Thymus (tissue), 14 donors: ENCODE measurements at places on chromosomes 1 and 21. TPM values are rescaled to one million over a fixed set of nuclear protein-coding genes. Genes with fewer than 3 reads are reported as not detected.
A peak's percentile ranks its signal among the peaks of the same experiment; 100 is the strongest.

GRCh38 chr1:226964068-226964425 lies 24.0 kb downstream of the COQ8A start:
- H3K36me3 ChIP-seq = peaks cover 12% of the 10 kb centered on the region
- no peaks in the 10 kb centered on the region for H3K4me1 ChIP-seq
- no peak overlapping the region for H3K27ac ChIP-seq
- no peaks in the 10 kb centered on the region for H3K27me3 ChIP-seq
- DNase-seq = no peak

- no peak for DNase-seq
- H3K4me3 ChIP-seq = no peak overlapping the region
- no peak overlapping the region for H3K27ac ChIP-seq
- no peaks in the 10 kb centered on the region for H3K4me1 ChIP-seq
- H3K27me3 ChIP-seq = no peaks in the 10 kb centered on the region
Observed at GRCh38 chr1:230788561-230789275, 41.5 kb downstream of the CAPN9 start.

- DNase-seq = no peak
- no peak overlapping the region for H3K4me3 ChIP-seq
- H3K4me1 ChIP-seq = peaks cover 15% of the 10 kb centered on the region
- no peaks in the 10 kb centered on the region for H3K36me3 ChIP-seq
Observed at GRCh38 chr21:43739621-43740435, 20.9 kb downstream of the PDXK start.

DNA sequence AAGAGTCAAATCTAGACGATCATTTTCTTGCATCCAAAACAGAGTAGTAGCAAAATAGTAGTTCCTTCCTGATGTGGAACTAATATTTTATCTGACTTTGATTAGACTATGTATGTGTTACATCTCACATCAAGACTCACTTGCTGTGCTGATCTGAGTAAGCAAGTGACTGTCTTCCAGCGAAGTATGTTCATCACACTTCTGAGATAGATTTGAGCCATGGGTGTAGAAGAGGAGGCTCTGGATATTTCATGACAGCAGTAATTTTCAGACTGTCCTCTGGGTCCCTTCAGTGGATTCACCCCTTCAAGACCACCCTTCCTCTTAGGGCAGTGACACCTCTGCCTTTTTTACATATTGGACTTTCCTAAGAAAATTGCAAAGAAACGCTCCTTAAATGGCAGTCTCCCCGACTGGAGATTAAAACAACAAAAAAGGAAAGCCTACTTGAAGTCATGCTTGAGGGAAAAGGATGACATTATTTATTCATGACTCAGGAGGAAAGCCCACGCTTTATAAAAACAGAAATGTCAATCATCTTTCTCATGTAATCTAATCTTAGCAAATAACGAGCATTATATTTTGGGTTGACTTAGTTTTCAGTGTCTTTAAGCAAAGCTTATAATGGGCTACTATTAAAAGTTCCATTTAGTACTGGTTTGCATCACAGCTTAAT lies 22.8 kb downstream of the ATP1B1 start:
- no peak overlapping the region for H3K4me3 ChIP-seq
- H3K27me3 ChIP-seq = no peaks in the 10 kb centered on the region
- no peak for DNase-seq
- H3K4me1 ChIP-seq = no peaks in the 10 kb centered on the region
- no peak overlapping the region for H3K27ac ChIP-seq
- H3K36me3 ChIP-seq = no peaks in the 10 kb centered on the region

- peak within 1 kb of the TSS; percentile 84 for H3K27ac ChIP-seq
- H3K36me3 ChIP-seq = peaks cover 28% of the 10 kb centered on the region
- peak within 1 kb of the TSS; percentile 81 for H3K4me3 ChIP-seq
- H3K4me1 ChIP-seq = peaks cover 20% of the 10 kb centered on the region
Observed at GRCh38 chr1:37692078-37692833, at the start of gene CDCA8. Gene CDCA8, plus strand, starts transcription at chr1:37692516. Its CDS starts 175 bp downstream, at chr1:37692691.

The KCNE1 gene
- total RNA-seq = 0.19 TPM

GRCh38 chr1:18561967-18562366 lies 68.7 kb upstream of the PAX7 start:
- no peak for DNase-seq
- no peaks in the 10 kb centered on the region for H3K4me1 ChIP-seq
- peaks cover 35% of the 10 kb centered on the region for H3K27me3 ChIP-seq
- no peak overlapping the region for H3K4me3 ChIP-seq
- no peak overlapping the region for H3K27ac ChIP-seq

The KCNC4 gene
- total RNA-seq = 3.0 TPM

- no peaks in the 10 kb centered on the region for H3K4me1 ChIP-seq
- H3K4me3 ChIP-seq = no peak overlapping the region
- no peaks in the 10 kb centered on the region for H3K36me3 ChIP-seq
- H3K27me3 ChIP-seq = no peaks in the 10 kb centered on the region
- H3K27ac ChIP-seq = no peak overlapping the region
- no peak for DNase-seq
Observed at GRCh38 chr1:198400063-198400462, 140.4 kb downstream of the ATP6V1G3 start.

The HPCAL4 gene
- 0.24 TPM for total RNA-seq

The RXRG gene
- 0.47 TPM for total RNA-seq

GRCh38 chr1:240344918-240345317 lies 253.2 kb downstream of the FMN2 start:
- no peak overlapping the region for H3K27ac ChIP-seq
- H3K4me3 ChIP-seq = no peak overlapping the region
- no peaks in the 10 kb centered on the region for H3K27me3 ChIP-seq
- DNase-seq = no peak

- H3K27ac ChIP-seq = no peak overlapping the region
- H3K36me3 ChIP-seq = no peaks in the 10 kb centered on the region
Observed at GRCh38 chr1:44012404-44012803, 18.9 kb downstream of the SLC6A9 start.

The A3GALT2 gene
- not detected for total RNA-seq

The CHAF1B gene
- 6.1 TPM for total RNA-seq

The HHIPL2 gene
- total RNA-seq = 0.33 TPM

The DENND2D gene
- total RNA-seq = 106 TPM

DNA sequence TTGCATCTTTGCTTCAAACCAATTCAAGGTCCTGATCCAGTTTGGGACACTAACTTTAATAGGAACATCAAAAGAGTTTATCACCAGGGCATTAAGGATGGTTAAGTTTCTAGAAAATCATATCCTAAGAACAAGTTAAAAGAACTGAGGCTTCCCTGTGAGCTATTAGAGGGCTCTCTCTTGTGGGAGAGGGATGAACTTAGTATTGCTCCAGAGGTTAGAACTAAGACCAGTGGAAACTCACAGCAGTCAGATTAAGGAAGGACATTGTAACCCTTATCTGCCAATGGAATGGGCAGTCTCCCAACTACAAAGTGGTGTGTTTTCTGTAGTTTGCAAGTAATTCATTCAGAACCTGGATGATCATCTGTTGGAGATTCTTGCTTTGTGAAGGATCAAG lies 36.8 kb downstream of the UBE2U start:
- no peak for DNase-seq
- H3K36me3 ChIP-seq = no peaks in the 10 kb centered on the region
- H3K4me1 ChIP-seq = no peaks in the 10 kb centered on the region
- no peak overlapping the region for H3K4me3 ChIP-seq
- no peaks in the 10 kb centered on the region for H3K27me3 ChIP-seq

GRCh38 chr1:31570228-31570627 lies 6.1 kb upstream of the TINAGL1 start:
- peaks cover 10% of the 10 kb centered on the region for H3K4me1 ChIP-seq
- H3K4me3 ChIP-seq = no peak overlapping the region
- H3K27ac ChIP-seq = no peak overlapping the region
- H3K36me3 ChIP-seq = peaks cover 6% of the 10 kb centered on the region

The FMO4 gene
- 2.5 TPM for total RNA-seq

DNA sequence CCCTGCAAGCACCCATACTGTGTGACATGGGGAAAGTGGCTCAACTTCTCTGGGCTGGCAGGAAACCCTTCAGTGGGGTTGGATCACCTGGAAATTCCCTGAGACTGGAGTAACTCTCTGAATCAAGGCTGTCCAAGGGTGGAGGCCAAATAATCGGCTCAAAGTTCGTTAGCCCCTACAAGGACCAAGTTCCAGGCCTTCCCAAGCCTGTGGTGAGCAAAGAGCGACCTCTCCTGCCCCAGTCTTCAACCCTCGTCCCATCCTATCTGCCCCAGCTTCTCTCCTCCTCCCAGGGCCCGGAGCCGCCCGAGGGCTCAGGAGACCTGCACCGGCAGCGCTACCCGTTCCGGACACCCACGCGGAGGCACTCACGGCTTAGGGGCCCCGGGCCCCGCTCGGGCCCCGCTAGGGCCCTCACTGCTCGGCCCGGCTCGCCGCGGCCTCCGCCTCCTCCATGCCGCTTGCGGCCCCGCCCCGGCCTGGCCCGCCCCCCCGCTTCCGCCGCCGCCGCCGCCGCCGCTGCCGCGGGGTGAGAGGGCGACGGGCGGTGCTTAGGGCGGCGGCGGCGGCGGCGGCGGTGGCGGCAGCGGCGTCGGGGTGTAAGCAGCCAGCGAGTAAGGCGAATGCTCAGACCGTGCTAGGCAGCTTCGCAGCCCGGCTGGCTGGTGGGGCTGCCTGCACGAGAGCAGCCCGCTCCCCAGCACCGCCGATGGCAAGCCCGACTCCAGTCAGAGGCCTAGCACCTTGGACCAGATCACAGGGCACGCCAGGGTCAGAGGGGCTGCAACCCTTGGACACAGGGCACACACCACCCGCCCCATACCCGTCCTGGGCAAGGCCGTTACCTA lies at the start of gene POMGNT1:
Gene POMGNT1 (minus strand): TSS at position 471 of the 848 bp plus-strand sequence. CDS start 613 bp downstream, outside the sequence.
- peak within 1 kb of the TSS; percentile 29 for H3K27ac ChIP-seq
- peaks cover 17% of the 10 kb centered on the region for H3K36me3 ChIP-seq
- H3K4me1 ChIP-seq = peaks cover 21% of the 10 kb centered on the region
- H3K4me3 ChIP-seq = peak within 1 kb of the TSS; percentile 82

- H3K27ac ChIP-seq = no peak overlapping the region
- H3K4me3 ChIP-seq = no peak overlapping the region
- H3K27me3 ChIP-seq = no peaks in the 10 kb centered on the region
- H3K4me1 ChIP-seq = no peaks in the 10 kb centered on the region
- no peak for DNase-seq
Observed at GRCh38 chr1:12703821-12704451, 12.0 kb upstream of the AADACL3 start.

The PADI2 gene
- 1.4 TPM for total RNA-seq

DNA sequence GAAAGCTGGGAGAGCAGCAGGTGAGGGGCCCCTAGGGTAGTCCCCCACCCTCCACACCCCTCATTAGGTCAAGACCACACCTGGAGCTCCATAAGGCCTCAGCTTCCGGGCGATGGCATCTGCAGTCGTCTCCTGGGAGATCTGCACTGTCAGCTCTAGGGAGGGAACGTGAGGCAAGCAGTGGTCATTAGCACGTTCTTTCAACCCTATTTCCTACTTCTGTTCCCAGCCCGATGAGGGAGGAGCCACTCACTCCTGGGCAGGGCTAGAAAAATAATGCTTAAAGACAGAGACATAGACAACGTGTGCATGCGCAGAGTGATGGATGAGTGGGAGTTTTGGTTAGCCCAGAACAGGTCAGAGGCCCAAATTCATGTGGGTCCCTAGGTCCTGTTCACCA lies 9.7 kb downstream of the KDF1 start:
- H3K4me3 ChIP-seq = no peak overlapping the region
- H3K36me3 ChIP-seq = peaks cover 16% of the 10 kb centered on the region
- H3K27me3 ChIP-seq = no peaks in the 10 kb centered on the region
- no peak for DNase-seq
- no peaks in the 10 kb centered on the region for H3K4me1 ChIP-seq

The FAM177B gene
- total RNA-seq = 0.42 TPM

GRCh38 chr1:53135735-53136114 lies 6.7 kb downstream of the SLC1A7 start:
- no peak overlapping the region for H3K4me3 ChIP-seq
- H3K4me1 ChIP-seq = no peaks in the 10 kb centered on the region
- DNase-seq = no peak
- no peaks in the 10 kb centered on the region for H3K36me3 ChIP-seq

The PADI4 gene
- total RNA-seq = 2.8 TPM

The TMPRSS3 gene
- total RNA-seq = 0.42 TPM

The TMEM52 gene
- 0.28 TPM for total RNA-seq

- no peak overlapping the region for H3K27ac ChIP-seq
- no peaks in the 10 kb centered on the region for H3K27me3 ChIP-seq
- no peaks in the 10 kb centered on the region for H3K4me1 ChIP-seq
- H3K36me3 ChIP-seq = no peaks in the 10 kb centered on the region
Observed at GRCh38 chr1:173248247-173248940, 41.3 kb upstream of the TNFSF4 start.

GRCh38 chr1:213106298-213106697 lies 55.3 kb downstream of the RPS6KC1 start:
- H3K4me3 ChIP-seq = no peak overlapping the region
- no peaks in the 10 kb centered on the region for H3K27me3 ChIP-seq
- no peak overlapping the region for H3K27ac ChIP-seq
- no peaks in the 10 kb centered on the region for H3K36me3 ChIP-seq

- H3K4me3 ChIP-seq = no peak overlapping the region
- H3K36me3 ChIP-seq = no peaks in the 10 kb centered on the region
- no peaks in the 10 kb centered on the region for H3K4me1 ChIP-seq
- no peak for DNase-seq
- no peaks in the 10 kb centered on the region for H3K27me3 ChIP-seq
- no peak overlapping the region for H3K27ac ChIP-seq
Observed at GRCh38 chr1:101920577-101920976, 76.1 kb downstream of the OLFM3 start.

DNA sequence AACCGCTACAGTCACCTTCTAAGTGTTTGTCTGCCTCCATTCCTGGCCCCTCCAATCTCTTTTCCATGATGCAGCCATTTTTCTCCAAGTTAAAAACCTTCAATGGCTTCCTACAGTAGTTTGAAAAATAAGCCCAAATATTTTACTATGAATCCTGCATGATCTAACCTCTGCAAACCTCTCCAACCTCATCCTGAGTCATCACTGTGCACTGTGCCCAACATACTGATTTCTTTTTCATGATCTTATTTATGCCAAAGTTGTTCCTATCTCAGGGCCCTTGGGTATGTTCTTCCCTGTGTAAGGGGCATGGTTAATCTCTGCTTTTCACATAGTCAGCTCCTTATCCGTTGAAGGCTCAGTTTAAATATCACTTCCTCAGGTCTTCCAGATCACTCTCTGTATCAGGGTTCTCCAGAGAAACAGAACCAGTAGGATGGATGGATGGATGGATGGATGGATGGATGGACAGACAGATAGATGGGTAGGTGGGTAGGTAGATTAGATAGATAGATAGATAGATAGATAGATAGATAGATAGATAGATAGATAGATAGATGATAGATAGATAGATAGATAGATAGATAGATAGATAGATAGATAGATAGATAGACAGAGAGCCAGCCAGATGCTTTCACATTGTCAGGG lies 18.1 kb upstream of the PTPN14 start:
- H3K4me1 ChIP-seq = no peaks in the 10 kb centered on the region
- no peaks in the 10 kb centered on the region for H3K27me3 ChIP-seq
- no peak overlapping the region for H3K27ac ChIP-seq

- H3K4me1 ChIP-seq = peaks cover 22% of the 10 kb centered on the region
- H3K36me3 ChIP-seq = peaks cover 36% of the 10 kb centered on the region
- DNase-seq = no peak
- no peaks in the 10 kb centered on the region for H3K27me3 ChIP-seq
- no peak overlapping the region for H3K27ac ChIP-seq
- no peak overlapping the region for H3K4me3 ChIP-seq
Observed at GRCh38 chr1:150626150-150626549, 3.3 kb downstream of the ENSA start.
